ENCODE measurements at places on chromosomes 2 and 18.

GRCh38 chr2:165013944-165014619 lies 58.8 kb upstream of the SLC38A11 start:
- no peak for DNase-seq

- no peak for DNase-seq
These were observed 7.8 kb downstream of the FAM117B start for GRCh38 chr2:202642567-202642966.

GRCh38 chr2:130957915-130958314 lies 121.2 kb downstream of the ARHGEF4 start:
- DNase-seq, result no peak

- DNase-seq, result peak; percentile 60
These were observed at the start of gene TRABD2A for GRCh38 chr2:84880645-84881521. TSS of gene TRABD2A (minus strand) at chr2:84881084. CDS start at chr2:84881039, 45 bp downstream.

- peak; percentile 28 for DNase-seq
These were observed at the start of gene ADAM23 for GRCh38 chr2:206442833-206443734. TSS of gene ADAM23 (plus strand) at chr2:206443532. CDS start at chr2:206443867, 335 bp downstream.

DNA sequence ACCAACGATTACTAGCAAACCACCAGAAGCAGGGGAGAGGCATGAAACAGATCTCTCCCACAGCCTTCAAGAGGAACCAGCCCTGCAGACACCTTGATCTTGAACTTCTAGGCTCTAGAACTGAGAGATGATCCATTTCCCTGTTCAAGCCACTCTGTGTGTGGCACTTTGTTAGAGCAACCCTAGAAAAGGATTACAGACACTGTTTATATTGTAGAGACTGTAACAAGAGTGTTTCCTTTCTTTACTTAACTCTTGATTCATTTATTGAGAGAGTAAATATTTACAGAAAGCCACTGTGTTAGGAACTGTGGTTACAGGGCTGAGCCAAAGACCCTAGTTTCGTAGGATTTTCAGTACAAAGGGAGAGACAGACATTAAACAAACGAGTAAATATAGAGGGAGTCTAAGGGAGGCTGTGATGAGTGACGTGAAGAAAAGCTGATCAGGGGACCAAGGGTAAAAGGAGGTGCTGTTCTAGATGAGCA lies 10.9 kb downstream of the CCDC68 start:
- DNase-seq, result no peak

GRCh38 chr2:151637271-151637781 lies 97.0 kb downstream of the NEB start:
- peak; percentile 18 for DNase-seq

All from stimulated activated CD4-positive, alpha-beta T cell treated with anti-CD3 and anti-CD28 coated beads, Interleukin-12 subunit alpha, Interleukin-12 subunit beta, amount 100 ng/mL, for 24 hours (primary cell).